ENCODE measurements at places on chromosomes 11 and 22.

- DNase-seq: no peak
These were observed 8.7 kb upstream of the ABTB2 start for GRCh38 chr11:34366522-34366921.

GRCh38 chr22:47193606-47194329 is 431.3 kb downstream of the TBC1D22A start:
- peak; percentile 22 for DNase-seq

GRCh38 chr22:50561401-50562358 is 1.0 kb downstream of the SYCE3 start:
- DNase-seq: no peak

DNA sequence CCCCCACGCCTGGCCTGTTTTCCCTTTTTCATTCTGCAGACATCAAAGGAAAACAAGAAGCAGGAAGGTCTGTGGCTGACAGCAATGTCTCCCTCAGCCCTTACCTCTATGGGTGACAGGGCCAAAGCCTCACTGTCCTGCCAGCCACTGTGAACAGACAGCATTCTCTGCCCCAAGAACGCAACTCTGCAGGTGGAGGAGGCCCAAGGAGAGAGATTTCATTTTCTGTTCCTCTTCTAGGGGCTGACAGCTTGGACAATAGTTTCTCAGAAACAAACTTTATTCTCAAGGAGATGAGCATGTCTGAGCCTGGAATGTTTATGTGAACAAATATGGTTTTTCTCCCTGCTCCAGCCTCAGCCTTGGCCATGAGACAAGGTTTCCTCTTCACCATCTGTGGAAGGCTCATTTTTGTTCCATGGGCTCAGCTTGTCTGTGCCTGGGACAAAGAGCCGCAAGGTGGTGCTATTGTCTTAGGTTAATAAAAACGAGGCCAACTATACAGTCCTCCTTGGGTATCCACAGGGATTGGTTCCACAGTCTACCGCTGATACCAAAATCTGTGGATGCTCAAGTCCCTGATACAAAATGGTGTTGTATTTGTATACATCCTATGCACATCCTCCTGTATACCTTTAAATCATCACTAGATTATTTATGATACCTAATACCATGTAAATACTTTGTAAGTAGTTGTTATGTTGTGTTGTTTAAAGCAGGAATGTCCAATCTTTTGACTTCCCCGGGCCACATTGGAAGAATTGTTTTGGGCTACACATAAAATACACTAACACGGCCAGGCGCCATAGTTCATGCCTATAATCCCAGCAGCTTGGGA is 5.8 kb downstream of the PIWIL3 start:
- DNase-seq: peak; percentile 54

DNA sequence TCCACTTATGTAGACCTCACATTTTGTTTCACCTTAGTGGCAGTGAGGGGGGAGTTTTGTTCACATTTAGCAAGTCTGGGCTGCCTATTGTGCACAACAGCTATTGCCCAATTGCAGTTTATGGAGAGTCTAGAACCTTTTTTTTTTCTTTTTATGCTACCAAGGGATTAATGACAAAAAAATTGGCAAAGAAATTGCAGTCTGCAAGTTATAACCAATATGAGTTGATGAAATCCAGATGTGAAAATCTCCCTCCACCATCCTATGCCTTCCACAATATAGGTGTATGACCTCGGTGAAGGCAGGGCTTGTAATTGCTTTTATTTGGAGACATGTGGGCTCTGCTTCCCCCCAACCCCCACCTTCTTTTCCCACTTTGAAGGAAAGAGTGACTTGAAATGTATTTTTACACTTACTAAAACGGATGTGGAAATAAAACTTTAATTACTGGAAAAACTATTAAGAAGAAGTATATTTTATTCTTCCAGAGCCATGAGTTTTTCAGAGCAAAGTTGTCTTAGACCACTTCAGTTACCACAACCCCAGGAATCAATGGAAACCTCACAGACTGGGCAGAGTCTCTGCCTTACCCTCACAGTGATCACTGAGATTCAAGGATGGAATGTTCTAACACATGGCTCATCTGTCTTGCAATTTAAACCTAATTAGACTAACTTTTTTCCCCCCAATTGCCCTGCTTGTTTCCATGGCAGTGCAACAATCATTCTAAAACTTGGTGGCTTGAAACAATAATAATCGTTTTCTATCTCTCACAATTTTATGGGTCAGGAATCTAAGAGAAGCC is 120.8 kb upstream of the SLC5A12 start:
- no peak for DNase-seq

DNA sequence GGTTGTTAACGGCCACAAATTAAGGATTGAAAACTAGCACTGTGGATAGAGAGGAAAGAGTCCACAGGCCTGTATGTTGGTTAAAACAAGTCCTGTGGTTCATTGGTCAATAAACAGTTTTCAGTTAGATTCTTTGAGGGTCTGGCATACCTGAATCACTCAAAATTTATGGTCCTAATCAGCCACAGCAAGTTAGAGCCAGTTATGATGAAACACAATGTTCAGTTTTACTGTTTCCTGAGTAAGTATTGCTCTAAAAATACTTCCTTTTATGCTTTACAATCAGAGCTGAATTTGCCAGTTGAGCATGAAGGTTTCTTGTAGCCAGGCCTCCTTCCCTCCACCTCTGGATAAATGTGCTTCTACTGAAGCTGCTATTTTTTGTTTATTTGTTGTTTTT is 12.9 kb upstream of the CAT start:
- no peak for DNase-seq

GRCh38 chr11:69086152-69087132 is 37.7 kb downstream of the TPCN2 start:
- DNase-seq: no peak

- no peak for DNase-seq
These were observed 10.2 kb downstream of the DKK3 start for GRCh38 chr11:11998091-11998781.

Data from liver (tissue), 10 donors.